ENCODE measurements at places on chromosomes 6 and 20. TPM values are rescaled to one million over a fixed set of nuclear protein-coding genes. Genes with fewer than 3 reads are reported as not detected.

GRCh38 chr20:16007962-16008361 lies 565.3 kb downstream of the KIF16B start:
- DNase-seq: no peak

The TCEA2 gene
- 63.5 TPM for total RNA-seq

- DNase-seq: no peak
Measured at GRCh38 chr20:13173201-13173600, 47.9 kb upstream of the ISM1 start.

The C20orf202 gene
- 0.22 TPM for total RNA-seq

The C2 gene
- 1.3 TPM for total RNA-seq

- no peak for DNase-seq
Measured at GRCh38 chr20:8291873-8292272, 159.8 kb downstream of the PLCB1 start.

DNA sequence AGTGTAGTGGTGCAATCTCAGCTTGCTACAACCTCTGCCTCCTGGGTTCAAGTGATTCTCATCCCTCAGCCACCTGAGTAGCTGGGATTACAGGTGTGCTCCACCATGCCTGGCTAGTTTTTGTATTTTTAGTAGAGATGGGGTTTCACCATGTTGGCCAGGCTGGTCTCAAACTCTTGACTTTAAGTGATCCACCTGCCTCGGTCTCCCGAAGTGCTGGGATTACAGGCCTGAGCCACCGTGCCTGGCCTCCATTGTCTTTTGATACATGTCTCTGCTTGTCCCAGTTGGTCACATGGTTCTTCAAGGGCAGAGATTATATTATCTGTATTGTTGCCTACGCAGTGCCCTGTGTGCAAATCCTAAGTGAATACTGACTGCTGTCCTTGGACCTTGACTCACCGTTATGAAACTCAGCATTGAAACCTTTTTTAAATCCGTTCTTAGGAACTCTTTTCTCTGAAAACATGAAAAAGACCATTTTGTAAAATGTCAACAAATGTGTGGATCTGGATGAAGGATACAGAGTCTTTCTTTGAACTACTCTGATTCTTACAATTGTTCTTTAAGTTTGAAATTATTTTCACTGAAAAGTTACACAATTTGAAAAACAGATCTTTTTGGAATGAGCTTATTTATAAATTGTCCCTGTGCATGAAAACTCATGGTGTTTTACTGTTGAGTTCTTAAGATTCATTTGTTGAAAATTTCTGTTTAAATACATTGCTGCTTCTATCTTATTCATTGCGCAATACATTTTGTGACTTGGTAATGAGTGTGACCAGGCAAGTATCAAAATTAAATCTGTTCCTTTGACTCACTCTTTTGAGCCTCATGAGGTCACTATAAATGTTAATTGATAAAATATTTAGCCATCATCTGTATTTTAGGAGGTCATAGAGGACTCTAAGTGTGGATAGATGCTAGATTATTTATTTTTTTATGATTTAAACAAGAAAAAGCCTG lies 293.5 kb downstream of the UTRN start:
- no peak for DNase-seq

DNA sequence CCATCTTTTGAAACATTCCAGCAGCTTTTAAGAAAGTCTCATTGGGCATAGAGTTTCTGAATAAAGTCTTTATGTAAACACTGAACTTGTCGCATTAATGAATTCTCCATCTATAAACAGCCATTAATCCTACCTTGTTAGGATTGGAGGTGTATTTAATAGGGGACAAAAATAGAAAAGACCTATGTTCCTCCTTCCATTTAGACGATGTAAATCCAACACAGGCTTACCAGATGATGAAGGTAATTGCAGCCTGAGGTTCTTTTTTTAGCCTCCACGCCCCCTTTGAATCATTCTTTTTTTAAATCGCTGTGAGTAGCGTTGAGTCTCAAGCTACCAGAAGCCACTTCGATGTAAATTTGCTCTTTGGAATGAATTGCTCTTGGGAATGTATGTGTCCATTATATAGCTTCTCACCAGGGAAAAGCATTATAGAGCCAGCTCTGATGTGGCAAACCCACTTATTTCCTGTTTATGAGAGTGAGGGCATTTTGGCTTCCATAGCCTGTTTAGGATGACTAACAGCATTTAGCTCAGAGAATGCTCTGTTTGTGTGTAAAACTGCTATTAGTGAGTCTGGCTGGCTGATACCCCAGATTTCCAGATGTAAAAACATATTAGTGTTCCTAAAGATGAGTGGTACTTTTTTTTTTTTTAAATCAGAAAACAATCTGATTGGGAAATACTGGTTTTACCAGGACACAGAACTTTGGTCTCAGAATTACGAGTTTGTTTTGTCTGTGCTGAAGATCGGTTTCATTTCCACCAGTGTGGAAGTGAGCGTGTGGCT lies 74.9 kb upstream of the CLDN20 start:
- DNase-seq: no peak

- DNase-seq: no peak
Measured at GRCh38 chr20:40855269-40855668, 166.2 kb upstream of the MAFB start.

The CGA gene
- not detected for total RNA-seq
